ENCODE measurements at places on chromosomes 7 and 10.

DNA sequence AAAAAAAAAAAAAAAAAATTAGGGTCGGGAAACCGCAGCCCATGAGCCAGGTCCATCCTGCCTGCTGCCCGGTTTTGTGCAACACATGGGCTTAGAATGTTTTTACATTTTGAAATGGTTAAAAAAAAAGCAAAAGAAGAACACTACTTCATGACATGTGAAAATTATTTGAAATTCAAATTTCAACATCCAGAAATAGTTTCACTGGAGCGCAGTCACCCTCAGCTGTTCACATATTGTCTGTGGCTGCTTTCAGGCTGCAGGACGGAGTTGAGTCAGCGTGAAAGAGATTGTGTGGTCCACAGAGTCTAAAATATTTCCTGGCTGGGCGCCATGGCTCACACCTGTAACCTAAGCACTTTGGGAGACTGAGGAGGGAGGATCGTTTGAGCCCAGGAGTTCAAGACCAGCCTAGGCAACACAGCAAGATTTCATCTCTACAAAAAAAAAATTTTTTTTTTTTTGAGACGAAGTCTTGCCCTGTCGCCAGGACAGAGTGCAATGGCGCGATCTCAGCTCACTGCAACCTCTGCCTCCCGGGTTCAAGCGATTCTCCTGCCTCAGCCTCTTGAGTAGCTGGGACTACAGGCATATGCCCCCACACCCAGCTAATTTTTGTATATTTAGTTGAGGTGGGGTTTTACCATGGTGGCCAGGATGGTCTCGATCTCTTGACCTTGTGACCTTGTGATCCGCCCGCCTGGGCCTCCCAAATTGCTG is 63.9 kb upstream of the ECHDC3 start:
- DNase-seq = no peak

GRCh38 chr10:72910705-72911104 is 17.2 kb downstream of the OIT3 start:
- no peak for DNase-seq

- no peak for DNase-seq
Observed at GRCh38 chr7:110621289-110621688, 469.6 kb upstream of the LRRN3 start.

GRCh38 chr7:148773334-148773733 is 74.6 kb downstream of the CUL1 start:
- peak; percentile 84 for DNase-seq

DNA sequence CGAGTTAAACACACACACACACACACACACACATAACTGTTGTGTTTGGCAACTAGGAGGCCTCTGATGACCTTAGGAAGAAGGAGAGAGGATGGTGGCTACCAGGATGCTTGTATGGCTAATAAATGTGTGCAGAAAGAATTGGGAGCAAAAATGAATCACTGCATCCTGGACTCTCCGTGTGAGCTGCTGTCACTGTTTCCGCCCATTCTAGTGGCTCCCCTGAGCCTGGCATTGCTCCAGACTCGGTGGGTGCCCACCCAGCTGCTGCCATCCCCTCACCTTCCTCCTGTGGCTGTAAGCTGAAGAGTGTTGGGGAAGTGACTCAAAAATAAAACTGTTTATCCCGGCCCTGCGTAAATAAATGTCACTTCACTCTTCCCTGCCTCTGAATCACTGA is 149.5 kb upstream of the MINDY3 start:
- DNase-seq = no peak

GRCh38 chr7:149296368-149296767 is 34.4 kb downstream of the ZNF783 start:
- DNase-seq = no peak

- DNase-seq = no peak
Observed at GRCh38 chr10:44977287-44978212, 1.1 kb downstream of the DEPP1 start.

DNA sequence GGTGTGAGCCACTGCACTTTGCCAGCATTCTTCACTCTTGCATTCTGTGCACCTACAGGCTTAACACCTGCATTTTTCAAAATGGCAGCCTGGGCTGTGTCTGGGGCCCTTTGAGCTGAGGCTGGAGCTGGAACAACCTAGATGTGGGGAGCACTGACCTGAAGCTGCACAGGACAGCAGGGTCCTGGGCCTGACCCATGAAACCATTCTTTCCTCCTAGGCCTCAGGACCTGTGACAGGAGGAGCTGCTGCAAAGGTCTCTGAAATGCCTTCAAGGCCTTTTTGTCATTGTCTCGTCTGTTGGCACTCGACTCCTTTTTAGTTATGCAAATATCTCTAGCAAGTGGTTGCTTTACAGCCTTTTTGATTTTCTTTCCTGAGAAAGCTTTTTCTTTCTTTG is 82.3 kb downstream of the INPP5A start:
- DNase-seq = no peak

DNA sequence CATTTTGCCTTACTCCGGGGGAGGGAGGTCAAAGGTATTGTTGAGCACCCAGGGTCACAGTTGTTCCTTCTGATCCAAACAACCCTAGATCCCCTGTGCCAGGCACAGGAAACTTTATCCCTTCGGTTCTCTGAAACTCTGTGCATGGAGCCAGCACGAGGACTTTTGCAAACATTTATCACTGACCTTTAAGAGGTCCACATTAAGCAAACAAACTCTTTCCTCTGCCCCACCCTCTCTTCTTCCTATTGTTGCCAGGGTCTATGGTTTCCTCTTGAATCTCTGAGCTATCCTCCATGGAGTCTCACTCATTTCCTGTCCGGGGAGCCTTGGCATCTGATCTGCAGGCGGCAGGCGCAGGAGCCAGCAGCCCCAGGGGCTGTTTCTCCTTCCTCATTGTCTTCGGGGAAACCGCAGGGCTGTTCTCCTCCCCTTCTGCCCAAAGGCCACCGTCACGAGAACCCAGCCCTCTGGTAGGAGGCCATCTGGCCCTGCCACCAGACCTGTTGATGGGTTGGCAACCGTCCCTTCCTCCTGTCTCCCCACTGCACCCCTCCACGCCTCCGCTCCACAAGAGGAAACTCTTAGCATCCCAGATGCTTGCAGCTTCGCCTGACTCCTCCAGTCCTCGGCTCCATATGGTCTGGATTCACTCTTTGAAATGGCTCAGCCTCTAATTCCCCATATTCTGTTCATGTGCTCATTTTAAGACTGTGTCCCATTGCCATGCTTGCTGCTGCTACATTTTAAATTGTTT is 327.3 kb upstream of the NRP1 start:
- DNase-seq = no peak

- DNase-seq = no peak
Observed at GRCh38 chr7:47089068-47089417, 492.9 kb downstream of the TNS3 start.

DNA sequence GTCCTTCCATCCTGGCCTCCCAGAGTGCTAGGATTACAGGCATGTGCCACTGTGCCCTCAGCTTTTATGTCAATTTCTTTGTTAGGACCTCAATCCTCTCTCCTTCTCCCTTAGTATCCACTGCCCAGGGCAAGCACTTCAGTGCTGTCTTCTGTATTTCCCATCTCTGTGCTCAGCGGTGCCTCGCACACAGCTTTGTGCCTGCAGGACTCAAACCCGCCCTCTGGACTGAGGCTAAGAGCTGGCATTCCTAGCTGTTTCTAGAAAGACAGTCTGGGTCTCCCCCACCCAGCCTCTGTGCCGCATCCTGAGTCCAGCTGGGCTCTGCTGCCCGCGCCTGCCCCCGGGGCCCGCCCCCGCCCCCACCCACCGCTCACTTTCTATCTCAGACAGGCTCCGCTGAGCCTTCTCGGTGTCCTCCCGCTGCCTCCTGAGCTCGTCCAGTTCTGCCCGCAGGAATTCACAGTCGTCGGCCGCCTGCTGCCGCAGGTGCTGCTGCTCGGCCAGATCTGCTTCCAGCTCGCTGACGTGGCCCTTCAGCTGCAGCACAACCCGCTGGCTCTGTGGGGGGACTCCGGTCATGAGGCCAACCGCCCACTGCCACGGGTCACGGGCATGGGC is 67.3 kb downstream of the SPDYE5 start:
- no peak for DNase-seq

- DNase-seq = no peak
Observed at GRCh38 chr10:5730766-5731165, 46.1 kb downstream of the TASOR2 start.

GRCh38 chr7:139679731-139680594 is 97.8 kb downstream of the HIPK2 start:
- DNase-seq = no peak

- no peak for DNase-seq
Observed at GRCh38 chr7:128063088-128063487, 31.9 kb upstream of the LRRC4 start.

DNA sequence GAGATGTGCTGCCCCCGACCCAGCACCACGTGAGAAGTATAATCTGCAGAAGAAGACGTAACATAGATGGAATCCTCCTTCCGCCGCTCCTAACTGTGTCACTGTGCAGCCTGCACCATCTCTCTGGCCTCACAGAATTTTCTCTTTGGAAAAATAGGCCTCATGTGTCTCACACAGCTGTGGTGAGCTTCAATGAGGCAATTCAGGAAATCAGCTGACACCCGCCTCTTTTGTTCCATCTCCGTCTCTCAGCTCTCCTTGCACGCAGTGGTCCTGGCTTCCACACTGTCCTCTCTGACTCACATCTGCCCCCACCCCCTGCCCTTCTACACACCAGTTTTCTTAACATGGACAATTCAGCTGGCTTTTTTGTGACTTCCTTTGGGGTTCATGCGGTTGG is 7.2 kb downstream of the C10orf90 start:
- no peak for DNase-seq

DNA sequence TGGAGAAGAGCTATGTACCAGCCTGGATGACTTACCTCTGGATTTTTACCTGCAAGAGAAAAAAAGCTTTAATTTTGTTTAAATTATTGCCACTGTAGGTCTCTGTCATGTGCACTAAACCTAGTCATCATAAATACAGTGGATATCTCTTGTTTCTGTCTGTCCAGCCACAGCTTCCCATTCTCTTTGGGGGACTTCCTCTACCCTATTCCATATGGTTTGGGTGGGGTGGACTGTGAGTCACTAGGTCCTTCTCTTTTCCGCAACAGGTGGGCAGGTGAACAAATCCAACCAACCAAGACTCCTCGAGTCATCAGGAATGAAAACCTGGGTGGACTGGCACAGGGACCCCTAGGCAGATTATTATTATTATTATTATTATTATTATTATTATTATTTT is 87.3 kb upstream of the CYTH3 start:
- no peak for DNase-seq

GRCh38 chr10:126618466-126618865 is 52.0 kb downstream of the C10orf90 start:
- DNase-seq = no peak

DNA sequence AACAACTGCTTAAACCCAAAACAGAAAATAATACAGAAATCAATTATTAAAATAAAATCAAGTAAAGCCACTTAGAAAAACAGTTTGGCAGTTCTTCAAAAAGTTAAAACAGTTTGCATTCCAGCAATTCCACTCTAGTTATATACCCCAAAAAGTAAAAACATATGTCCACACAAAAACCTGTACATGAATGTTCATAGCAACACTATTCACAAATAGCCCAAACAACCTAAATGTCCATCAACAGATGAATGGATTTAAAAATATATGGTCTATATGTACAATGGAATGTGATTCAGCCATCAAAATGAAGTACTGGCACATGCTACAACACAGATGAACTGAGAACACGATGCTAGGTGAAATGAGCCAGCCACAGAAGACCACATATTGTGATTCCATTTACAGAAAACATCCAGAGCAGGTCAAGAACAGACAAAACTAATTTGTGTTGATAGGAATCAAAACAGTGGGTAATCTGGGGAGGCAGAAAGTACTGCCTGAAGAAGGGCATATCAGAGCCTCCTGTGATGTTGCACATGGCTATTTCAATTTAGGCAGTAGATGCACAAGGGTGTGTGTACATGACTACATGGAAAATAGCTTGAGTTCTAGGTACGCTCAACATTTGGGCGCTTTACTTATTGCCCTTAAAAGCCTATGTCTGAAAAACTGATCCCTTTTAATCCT is 66.3 kb downstream of the CYTH3 start:
- DNase-seq = no peak

DNA sequence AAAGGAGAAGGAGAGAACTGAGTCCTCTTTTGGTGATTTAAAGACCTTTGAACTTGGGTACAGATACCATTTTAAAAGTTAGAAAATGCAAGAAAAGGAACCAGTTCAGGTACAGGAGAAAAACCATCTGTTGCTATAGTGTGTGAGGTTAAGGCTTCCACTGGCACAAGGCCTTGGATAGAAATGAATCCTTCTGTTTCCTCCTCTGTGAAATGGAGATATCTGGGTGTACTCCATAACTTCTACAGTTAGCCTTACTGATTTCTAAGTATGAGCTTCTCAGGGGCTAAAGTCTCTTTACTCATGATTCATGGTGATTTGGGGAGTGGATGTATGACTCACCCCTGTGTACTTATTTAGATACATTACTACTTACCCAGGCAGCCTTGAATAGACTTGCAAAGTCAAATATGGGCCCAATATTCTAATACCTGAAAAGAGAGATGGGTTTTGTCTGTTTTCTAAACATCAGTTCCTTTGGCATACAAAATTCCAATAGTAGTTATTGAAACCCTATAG is 117.2 kb upstream of the ADO start:
- no peak for DNase-seq

- no peak for DNase-seq
Observed at GRCh38 chr10:69721690-69722310, 79.9 kb upstream of the COL13A1 start.

DNA sequence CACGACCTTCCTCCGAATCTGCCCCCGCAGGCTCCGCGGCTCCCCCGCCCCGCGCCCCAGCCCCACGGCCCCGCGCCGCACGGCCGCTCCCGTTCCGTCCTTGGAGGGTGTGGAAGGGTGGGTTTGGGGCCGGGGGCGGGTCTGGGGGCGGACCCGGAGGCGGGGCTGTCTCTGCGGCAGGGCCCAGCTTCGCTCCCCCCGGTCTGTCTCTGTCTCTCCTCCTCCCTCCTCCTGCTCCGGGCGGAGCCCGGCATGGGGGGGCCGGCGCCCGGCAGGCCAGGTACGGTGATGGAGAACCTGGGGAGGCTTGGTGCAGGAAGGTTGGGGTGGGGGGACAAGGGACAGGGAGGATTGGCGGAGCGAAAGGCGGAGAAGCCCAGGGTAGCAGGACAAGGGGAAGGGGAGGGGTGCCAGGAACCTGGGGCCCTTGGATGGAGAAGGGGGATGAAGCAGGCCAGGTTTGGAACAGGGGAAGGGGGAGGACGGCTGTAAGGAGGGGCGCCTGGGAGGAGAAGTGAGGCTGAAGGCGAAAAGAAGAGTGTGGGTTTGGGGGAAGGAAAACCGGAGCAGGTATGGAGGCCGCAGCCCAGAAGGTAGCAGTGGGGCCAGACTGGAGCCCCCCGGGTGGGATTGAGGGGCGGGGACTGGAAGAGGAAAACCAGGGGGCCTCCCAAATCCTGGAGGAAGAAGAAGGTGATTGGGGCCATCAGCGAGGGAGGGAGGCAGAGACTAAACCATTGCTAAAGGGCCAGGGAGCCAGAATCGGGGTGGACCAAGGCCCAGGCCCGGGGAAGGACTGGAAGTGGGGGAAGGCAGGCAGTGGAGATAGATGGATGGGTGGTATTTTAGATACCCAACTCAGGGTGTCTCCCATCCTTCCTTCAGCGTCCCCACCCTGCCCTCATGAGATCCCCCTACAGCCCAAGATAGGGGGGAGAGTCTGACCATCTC is at the start of gene NYAP1:
TSS of gene NYAP1 (plus strand) at position 206 of the 951 bp plus-strand sequence. CDS start 1,385 bp downstream, outside the sequence.
- DNase-seq = peak; percentile 50

All from T-helper 1 cell (primary cell).